ENCODE measurements at places on chromosomes 2 and 18.

DNA sequence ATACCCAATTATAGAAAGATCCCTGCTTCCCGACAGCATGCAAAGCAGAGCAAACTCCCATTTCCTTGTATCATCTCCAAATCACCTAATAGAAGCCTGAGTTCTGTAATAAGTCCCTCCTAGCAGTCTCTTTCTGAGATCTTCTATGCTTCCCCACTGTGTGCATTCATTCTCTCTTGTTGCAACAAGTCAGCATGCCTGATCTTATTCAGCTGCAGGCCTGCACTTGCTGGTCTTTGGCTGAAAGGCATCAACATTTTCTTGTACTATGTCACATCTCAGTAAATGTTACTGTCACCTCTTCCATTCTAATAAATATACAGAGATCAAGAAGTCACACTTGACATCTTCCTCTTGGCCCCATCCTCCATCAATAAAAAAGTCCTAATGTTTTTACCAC is 449.9 kb upstream of the MEX3C start:
- DNase-seq = no peak

DNA sequence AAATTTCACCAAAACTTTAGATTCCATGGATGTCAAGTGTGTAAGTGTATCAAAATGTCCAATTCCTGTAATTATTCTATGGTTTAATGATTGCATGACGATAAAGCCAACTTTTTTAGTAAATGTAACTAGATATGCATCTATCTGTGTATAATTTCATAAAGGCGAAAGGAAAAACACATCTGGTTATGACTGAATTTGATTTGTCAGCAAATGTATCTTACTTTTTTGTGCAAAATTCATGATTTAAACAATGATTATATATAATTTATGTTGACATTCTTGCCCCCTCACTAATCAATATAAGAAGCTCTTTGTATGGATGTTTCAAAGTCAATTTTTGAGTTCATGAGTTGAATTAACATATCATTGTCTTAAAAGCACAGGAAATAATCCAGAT is 138.5 kb downstream of the KCNJ3 start:
- DNase-seq = no peak

DNA sequence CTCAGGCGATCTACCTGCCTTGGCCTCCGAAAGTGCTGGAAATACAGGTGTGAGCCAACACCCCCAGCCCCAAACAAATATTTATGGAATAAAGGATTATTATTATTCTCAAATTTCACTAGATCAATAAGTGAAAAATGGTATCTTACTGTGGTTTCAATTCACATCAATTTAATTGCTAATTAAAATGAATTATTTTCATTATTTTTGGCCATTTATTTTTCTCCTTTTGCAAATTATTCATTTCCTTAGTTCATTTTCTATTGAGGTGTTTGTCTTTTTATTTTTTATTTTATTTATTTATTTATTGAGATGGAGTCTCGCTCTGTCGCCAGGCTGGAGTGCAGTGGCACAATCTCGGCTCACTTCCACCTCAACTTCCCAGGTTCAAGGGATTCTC is 11.9 kb upstream of the HS6ST1 start:
- DNase-seq = no peak

GRCh38 chr2:239609607-239610310 is 208.9 kb upstream of the HDAC4 start:
- no peak for DNase-seq

DNA sequence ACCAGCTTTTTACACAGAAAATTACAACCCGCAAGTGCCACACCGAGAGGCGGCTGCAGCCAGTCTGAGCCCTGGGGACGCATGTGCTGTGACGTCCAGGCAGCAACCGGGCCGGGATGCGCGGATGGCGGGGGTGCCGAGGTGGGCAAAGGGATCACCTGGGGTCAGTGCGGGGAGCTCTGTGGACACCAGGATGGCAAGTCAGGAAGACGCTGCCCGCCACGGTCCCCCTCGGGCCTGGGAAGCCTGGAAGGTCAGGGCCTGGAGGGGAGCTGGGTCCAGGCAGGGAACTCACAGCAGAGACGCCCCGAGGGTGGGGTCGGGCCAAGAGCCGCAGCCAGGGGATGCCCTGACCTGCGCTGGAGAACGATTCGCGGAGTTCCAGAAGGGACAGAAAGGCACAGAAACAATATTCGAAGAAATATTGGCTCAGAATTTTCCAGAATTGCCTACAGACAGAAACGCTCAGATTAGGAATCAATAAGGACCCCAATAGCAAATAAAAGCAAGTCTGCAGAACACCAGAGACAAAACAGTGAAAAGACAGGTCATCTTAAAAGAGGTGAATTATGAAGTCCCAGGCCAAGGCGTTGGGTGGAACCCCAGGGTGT is 11.7 kb upstream of the KIF1A start:
- DNase-seq = no peak
